ENCODE measurements at places on chromosomes 13 and 19.

GRCh38 chr19:5890099-5890498 lies 13.5 kb downstream of the NDUFA11 start:
- DNase-seq, result no peak

DNA sequence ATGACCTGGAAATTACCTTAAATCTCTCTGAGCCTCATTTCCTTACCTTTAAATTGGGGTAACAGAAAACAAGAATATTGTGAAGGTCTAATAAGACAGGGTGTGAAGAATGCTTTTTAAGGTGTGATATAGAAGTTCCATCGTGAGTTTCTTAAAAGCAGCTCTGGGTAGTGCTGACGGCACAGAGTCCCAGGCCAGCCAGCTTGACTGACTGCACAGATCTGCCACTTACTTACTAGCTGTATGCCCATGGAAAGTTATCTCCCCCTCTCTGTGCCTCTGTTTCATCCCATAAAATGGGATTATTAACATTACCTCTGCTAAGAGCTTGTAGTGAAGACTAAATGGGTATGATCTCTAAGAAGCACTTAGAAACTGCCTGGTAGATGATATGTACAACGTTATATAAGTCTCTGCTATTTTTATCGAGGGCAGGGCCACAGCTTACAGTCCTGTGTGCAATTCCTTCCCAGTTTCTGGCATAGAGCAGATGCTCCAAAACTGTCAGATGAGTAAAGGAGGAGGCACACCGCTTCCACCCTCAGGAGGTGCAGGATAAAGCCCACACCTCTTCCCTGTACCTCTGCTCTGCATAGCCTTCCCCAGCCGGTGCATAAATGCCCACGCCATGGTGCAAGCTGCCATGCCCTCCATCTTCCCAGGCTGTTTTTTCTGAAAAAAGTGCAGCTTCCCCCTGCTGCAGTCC lies 99.6 kb downstream of the MBNL2 start:
- no peak for DNase-seq

DNA sequence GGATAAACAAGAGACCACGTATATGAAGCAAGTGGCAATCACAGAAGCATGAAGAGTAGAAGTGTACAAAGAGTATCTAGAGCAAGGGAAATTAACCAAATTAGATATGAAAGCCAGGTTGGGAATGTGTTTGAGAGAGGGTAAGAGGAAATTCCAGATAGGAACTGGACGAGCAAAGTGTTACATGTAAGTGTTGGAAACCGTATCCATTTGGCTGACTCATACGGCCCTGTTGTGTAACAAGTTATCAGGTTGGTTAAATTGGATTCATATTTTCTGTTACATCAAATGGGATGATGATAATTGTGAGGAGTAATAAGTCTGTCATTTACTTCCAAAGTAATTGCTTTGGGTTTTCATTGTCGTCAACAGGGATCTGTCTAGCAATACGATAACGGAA lies 46.7 kb downstream of the RXFP2 start:
- DNase-seq, result no peak

- no peak for DNase-seq
These were observed 73.2 kb upstream of the MBNL2 start for GRCh38 chr13:97148894-97149293.

DNA sequence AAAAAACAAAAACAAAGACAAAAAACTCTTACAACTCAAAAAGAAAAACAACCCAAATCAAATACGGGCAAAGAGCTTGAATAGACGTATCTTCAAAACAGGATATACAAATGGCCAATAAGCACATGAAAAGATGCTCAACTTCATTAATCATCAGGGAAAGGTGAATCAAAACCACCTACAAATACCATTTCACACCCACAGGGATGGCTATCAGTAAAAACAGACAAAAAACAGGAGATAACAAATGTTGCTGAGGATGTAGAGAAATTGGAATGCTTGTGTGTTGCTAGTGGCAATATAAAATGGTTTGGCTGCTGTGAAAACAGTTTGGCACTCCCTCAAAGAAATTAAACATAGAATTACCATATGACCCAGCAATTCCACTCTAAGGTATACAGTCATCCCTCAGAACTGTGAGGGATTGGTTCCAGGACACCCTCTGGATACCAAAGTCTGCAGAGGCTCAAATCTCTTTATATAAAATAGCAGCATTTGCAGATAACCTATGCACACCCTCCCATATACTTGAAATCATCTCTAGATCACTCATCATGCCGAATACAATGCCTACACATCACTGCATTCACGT lies 29.7 kb downstream of the MLLT1 start:
- no peak for DNase-seq

- no peak for DNase-seq
These were observed 3.1 kb downstream of the PPP1R14A start for GRCh38 chr19:38252941-38253691.

DNA sequence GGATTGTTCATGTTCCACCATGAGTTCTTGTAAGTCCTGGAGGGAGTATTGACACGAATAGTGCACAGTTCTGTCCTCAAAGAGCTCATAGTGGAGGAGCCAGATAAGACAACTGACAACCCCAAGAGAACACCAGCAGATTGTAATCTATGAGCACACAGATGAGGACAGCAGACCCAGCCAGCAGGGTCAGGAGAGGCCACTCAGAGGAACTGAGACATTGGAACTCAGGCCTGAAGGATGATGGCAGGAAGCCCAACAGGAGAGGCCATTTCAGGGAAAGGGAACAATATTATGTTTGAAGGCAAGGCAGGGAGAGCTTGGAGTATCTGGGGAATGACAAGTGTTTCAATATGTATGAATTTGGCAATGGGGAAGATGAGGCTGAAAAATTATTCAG lies 63.7 kb upstream of the IPO5 start:
- no peak for DNase-seq

- DNase-seq, result no peak
These were observed 31.2 kb downstream of the CBY2 start for GRCh38 chr13:45733361-45733760.

- no peak for DNase-seq
These were observed 1.4 kb upstream of the YIF1B start for GRCh38 chr19:38317104-38317612.

Measured in GM06990 (cell line).